Activated T-helper 1 cell treated with anti-CD3 and anti-CD28 coated beads, Interleukin-2, amount 50 U/mL, for 16 hours (primary cell): ENCODE measurements at places on chromosomes 1 and 21.

DNA sequence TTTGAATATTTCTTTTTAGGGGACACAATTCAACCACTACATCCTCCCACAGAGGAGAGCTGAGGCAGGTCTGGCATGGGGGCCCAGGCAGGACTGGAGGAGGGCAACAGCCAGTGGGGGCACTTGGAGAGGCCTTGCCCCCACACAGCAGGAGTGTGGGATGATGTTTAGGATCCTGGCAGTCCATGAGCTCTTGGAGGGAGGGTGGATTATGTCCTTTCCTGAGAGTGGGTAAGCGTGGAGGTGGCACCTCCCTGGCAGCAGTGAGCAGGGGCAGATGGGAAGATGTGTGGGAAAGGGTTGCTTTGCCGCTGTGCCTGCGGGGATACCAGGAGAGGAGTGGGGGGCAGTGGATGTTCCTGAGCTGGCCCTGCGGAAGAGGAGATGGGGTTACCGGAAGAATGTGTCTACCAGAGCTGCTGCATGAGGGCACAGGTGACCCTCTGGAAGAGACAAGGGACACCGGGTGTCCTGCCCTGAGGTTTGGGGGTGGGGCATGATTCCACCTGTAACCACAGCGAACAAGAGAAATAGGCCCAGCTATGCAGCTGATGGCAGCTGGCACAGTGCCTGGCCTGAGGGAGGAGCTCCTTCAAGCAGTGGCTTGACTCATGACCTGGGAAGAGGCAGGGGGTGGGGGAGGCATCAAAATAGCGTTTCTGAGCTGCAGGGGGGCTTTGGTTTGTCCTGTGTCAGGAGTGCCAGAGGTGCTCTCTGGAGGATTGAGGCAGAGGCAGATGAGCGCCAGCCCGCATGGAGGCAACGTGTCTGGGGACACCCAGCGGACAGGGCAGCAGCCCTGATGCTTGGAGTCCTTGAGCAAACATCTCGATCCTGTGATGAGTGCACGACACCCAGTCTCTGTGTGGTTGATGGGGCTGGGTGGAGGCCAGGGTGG, 123.9 kb upstream of the TMPRSS2 start:
- no peak for DNase-seq

DNA sequence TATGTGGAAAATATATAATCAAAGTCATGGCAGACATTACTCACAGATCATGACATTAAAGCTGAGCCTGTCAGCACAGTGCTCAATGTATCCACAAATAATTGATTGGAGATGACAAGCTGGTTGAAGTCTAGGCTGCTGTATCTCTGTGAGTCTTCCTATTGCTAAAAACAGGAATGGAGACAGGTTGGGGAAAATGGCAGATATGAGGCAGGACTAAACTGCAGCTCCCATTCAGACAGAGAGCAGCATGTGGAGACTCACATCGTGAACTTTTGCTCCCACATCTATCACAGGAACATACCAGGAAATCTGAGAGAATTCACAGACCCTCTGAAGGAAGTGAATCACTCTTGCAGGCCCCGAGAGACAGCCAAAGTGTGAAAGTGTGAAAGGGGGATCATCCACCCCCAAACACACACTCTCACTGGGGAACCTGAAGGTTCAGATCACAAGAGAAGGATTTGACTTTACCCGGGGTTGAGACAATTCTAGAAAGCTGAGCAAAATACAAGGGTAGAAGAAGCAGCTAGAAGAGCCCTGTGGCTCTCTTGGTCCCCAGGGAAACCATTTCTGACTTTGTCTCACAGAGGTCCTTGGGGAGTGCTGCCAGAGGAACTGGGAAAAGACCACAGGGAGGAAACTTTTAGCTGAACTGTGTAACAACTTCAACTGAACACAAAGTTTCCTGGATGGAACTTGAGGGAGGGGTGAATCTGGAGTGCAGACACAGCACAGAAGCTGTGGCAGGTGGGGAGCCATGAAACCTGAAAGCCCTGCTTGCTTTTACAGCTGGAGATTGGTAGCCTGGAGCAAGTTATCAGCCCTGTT, 173.4 kb downstream of the S1PR1 start:
- DNase-seq = no peak

DNA sequence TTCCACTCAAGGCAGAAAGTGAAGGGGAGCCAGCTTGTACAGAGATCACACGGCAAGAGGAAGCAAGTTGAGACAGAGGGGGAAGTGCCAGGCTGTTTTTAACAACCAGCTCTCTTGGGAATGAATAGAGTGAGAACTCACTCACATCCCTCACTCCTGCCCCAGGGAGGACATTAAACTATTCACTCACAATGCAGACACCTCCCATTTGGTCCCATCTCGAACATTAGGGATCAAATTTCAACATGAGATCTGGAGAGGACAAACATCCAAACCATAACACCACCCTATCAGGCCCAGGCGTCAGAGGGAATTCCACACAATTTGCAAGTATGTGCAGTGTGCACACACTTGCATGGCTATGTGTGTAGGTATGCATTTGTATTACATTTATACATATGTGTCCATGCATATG, 62.7 kb downstream of the DMAP1 start:
- DNase-seq = no peak

DNA sequence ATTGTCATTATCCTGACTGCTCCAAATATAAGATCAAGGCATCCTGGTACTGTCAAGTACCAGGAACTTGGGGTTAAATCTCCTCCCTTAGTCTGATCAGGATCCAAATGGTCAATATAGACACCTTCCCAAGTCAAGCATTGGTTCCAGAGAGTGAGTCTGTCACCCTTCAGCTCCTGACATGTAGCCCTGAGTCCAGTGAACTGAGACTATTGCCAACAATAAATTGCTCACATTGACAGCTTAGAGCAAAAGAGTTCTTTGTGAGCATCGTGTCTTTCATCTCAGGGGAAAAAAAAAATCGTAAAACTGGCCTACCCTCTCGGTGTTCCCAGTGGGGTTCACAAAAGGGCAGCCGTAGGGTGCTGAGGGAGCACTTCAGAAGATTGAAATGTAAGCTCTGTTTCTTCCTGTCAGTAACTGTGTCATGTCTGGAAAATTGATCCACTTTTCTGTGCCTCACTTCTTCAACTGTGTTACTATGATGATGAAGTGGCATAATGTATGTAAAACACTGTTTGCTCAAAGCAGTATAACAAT, 228.5 kb downstream of the KCNH1 start:
- DNase-seq = no peak

GRCh38 chr1:204287466-204287891, 72.2 kb downstream of the PLEKHA6 start:
- no peak for DNase-seq

DNA sequence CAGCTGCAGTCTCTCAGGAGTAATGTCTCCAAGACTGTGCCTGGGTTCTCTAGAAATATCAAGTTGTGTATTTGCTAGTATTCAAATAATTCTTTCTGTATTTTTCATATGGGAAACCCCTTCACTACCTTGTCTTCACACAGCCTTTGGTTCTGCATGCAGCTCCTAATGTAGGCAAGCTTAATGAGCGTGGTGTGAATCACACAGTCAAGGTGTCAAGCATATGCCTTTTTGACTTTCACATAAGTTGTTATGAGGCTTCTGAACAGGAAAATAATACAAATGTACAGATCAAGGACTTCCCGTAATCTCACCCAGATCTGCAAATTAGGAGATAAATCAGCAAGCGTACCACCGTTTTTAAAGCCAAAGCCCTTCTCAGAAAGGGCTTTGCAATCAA, at the start of gene FCRL3:
FCRL3 (minus strand) TSS at position 38 of the 400 bp plus-strand sequence. CDS start 280 bp downstream, outside the sequence.
- no peak for DNase-seq

DNA sequence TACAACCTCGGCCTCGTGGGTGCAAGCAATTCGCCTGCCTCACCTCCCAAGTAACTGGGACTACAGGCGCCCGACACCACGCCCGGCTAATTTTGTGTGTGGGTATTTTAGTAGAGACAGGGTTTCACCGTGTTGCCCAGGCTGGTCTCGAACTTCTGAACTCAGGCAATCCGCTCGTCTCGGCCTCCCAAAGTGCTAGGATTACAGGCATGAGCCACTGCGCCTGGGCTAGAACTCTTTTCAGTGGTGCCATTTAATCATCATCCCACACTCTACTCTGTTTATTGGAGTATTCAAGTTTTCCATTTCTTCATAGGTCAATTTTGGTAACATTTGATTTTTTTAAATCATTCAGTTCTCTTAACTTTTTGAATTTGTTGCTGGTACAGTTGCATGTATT, 101.3 kb downstream of the DHRS3 start:
- DNase-seq = no peak

GRCh38 chr1:19967808-19968207, 11.6 kb downstream of the PLA2G2A start:
- no peak for DNase-seq

DNA sequence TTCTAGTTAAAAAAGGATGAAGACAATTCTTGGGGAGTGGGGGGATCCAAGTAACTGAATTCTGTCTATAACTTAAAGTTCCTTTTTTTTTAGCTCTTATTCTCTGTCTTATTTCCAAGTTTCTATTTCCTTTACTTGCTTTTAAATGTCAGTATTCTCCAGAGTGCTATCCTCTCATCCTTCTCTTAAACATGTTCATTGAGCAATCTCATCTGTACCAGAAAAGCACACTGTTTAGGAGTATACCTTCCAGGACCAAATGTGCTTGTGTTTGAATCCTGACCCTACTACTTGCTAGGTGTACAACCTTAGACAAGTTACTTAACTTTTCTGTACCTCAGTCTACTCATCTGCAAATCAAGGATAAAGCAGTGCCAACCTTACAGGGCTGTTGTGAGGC, 50.1 kb downstream of the AKT3 start:
- DNase-seq = no peak

DNA sequence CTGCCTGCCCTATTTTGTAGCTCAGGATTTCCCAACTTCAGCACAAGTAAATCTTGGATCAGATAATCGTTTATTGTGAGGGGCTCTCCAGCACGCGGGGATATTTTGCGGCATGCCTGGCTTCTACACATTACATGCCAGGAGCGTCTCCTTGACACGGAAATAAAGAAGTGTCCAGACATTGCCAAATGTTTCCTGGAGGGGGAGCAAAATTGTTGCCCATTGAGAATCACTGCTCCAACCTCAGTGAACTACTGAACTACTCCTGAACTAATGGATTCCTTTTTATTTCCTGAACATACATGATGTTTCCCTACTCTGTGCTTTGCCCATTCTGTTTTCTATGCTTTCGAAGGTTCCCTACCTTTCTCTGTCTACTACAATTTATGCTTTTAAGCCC, 1359.1 kb upstream of the ADGRL2 start:
- DNase-seq = no peak

- DNase-seq = no peak
Measured at GRCh38 chr1:226201029-226201593, 14.6 kb upstream of the ACBD3 start.

DNA sequence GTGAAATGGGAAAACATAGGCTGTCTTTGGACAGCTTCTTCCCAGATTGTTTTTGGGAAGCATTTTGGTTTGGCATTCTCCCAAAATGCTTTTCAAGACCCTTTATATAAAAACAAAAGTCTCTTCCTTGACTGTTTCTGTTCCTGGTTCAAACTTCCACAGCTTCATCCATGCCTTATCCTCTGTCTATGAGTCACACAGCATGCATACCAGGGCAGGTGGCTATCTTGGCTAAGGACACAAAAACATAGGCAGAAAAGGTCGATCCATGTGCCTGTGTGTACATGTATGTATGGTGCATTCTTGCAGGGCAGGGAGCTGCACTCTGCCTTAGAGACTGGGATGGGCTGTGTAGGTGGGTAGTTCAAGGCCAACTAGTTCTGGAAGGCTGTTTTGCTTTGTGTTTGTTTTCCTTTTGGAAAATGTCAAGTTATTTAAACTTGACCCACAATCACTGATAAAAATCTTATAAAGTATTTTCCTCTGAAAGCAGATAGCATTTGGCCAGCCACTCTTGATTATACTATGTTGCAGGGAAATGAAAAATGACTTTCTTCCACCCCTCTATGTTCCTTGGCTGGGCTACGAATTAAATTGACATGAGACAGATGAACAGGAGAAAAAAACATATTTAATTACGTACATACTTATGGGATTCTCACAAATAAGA, 437.0 kb downstream of the SIPA1L2 start:
- no peak for DNase-seq

DNA sequence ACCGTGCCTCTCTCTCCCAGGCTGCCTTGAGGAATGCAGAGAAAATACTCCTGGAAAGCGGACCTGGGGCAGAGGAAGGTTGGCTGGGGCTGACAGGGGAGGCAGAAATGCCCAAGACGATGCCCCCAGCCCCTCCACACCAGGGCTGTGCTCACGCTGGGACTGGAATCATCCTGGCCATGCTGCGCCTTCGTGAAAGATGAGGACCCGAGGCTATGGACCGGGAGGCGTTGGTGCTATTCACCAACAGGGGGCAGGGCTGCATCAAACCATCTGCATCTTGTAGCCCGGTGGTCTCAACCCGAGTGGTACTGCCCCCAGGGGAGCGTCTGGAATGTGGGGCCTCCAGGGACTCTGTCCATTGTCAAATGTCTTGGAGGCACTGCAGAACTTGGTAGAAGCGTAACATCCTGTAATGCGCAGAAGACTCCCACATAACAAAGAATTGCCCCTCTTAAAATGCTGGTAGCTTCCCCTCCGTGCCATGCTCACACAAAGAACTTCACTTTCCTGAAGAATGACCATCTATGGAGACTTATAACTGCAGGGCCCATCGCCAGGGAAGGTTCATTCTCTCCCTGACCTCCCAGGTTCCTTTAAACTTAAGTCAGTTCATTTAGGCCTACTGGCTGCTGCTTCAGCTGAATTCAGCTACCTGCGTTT, 251.2 kb downstream of the RRAGC start:
- no peak for DNase-seq

- DNase-seq = no peak
Measured at GRCh38 chr1:94878329-94878728, 48.6 kb downstream of the CNN3 start.

DNA sequence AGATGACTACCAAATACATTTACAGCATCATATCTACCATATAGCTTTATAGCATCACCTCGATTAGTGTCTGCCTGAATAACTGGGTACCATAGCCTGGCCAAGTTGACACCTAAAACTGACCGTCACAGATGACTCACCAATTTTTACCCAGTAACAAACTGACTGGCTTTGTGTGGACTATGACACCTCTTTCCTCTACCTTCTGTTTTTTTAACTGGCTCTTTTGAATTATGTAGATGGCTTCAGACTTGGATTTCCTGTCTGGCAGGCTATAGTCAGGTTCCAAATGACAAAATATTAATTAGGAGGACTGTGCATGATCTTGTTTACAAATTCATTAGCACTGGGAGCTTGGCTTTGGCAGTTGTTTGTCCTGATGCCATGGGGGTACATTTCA, 360.3 kb downstream of the TGFB2 start:
- DNase-seq = no peak
